CD14-positive monocyte (primary cell): ENCODE measurements at places on chromosomes 7 and 10.

GRCh38 chr10:79938728-79939406 is 10.0 kb downstream of the SFTPD start:
- DNase-seq: peak; percentile 96

GRCh38 chr7:87564296-87564963 is 36.3 kb downstream of the ABCB1 start:
- no peak for DNase-seq

GRCh38 chr7:143885951-143886350 is 16.0 kb downstream of the TCAF1 start:
- DNase-seq: no peak

- DNase-seq: peak; percentile 56
Observed at GRCh38 chr7:36286226-36286625, 103.4 kb upstream of the ANLN start.

GRCh38 chr10:73796766-73797165 is 11.4 kb downstream of the ZSWIM8 start:
- no peak for DNase-seq

GRCh38 chr10:16915300-16915699 is 98.1 kb upstream of the RSU1 start:
- peak; percentile 29 for DNase-seq

DNA sequence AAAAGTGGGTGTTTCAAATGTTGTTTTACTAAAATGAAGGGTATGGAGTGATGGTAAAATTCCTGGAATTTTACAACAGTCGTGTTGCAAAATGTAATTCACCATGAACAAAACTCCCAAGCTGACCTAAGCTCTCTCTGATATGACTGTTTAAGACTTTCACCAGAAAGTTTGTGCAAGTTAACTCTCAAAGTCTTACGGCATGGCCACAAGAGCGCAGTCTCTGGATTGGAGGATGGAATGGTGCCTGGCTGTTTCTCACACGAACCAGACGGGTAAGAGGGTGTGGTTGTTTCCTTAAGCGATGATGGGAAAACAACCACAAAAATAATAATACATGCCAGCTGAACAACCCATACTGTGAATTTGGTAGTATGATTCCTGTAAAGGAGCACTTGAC is 662.5 kb downstream of the KCNMA1 start:
- DNase-seq: no peak

DNA sequence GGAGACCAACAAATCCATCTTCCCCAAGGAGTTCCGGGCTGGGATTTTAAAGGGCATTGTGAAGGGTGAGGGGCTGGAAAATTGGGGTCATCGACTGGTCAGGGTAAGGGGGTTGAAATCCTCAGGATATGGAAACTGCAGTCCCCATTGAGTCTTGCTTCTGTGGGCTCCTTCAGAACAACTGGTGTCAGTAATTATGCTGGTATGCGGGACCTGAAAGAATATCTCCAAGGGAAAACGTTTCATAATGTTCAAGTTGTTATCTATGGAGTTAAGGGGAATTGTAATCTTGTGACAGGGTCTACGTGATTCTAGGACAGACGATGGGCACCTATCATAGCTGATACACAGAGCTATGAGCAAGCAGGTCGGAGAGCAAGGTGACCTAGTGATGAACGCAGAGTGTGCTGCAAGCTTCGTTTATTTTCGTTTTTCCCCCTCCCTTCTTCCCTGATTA is 494 bp upstream of the RHBDD2 start:
- DNase-seq: no peak

DNA sequence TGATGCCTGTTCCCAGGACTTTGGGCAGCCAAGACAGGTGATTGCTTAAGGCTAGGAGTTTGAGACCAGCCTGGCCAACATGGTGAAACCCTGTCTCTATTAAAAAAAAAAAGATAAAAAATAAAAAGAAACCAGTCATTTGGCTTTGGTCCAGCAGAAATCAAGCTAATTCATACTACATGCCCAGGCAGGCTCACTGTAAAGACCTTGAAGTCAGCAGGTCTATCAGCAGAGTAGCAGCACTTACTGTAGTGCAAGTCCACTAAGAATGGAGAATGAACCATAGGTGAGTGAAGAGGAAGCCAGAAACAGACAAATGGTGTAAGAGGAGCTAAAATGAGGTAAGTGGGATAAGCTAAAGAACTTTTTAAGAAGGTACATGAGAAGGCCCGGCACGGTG is 24.7 kb downstream of the PSPH start:
- no peak for DNase-seq

DNA sequence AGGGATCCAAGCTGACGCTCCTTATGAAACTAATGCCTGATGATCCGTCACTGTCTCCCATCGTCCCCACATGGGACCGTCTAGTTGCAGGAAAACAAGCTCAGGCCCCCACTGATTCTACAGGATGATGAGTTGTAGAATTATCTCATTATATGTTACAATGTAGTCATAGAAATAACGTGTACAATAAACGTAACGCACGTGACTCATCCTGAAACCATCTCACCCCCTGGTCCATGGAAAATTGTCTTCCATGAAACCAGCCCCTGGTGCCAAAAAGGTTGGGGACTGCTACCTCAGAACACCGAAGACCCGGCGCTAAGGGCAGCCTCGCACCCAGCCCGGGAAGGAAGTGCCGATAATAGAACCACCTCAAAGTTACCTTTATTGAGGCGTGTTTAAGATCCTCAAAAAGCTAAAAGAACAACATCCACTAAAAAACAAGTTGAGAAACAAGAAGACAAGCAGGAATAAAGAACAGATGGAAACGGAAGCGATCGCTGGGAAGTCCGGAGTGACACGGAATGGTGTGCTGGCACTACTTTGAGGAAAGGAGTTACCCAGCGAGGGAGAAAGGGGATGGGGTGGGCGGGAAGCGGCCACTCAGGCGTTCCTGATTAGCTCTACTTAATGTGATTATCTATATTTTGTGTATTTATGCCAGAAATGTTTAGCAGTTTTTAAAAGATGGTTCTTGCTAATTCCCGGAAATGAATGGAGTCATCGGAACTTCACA is 50.1 kb upstream of the PRKAR1B start:
- no peak for DNase-seq

- DNase-seq: no peak
Observed at GRCh38 chr10:123673198-123673597, 7.0 kb downstream of the GPR26 start.

- DNase-seq: no peak
Observed at GRCh38 chr7:78768859-78769258, 684.6 kb downstream of the MAGI2 start.

GRCh38 chr10:61986382-61986781 is 84.9 kb downstream of the ARID5B start:
- DNase-seq: no peak

- no peak for DNase-seq
Observed at GRCh38 chr7:8436965-8437364, 3.6 kb downstream of the NXPH1 start.

DNA sequence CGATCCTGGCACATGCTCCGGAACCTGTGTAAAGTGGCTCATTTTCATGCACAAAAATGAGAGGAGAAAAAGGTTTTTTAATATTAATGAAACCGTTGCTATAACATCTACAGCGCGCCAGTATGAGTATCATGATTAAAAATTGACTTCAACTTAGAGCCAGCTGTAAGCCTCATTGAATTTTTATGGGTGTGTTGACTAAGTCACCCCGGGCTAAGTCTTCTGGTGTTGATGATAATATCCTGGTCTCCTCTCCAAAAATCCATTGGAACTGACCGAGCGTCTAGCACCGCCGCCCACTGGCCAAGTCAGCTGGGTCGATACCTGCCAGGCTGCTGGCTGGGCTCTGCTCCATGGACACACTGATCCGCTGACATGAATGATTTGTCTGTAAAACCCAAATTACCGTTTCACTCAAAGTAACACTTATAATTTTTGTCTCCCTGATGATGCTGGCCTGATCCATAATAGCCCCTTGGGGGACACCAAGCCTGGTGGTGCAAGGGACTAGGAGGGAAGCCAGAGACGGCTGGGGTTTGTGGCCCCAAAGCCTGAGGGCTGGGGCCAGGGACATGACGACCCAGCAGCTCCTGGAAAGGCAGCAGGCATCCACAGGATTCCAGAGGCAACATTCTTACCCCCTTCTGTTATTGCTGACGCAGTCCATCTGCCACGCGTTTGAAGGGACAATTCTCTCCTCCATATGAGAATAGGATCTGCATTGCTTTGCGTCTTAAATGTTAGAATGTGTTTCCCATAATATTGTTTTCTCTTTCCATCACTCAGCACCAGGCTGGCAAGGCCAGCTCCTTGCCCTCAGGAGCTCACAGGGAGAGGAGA is 131.0 kb upstream of the PPP2R2D start:
- DNase-seq: no peak

DNA sequence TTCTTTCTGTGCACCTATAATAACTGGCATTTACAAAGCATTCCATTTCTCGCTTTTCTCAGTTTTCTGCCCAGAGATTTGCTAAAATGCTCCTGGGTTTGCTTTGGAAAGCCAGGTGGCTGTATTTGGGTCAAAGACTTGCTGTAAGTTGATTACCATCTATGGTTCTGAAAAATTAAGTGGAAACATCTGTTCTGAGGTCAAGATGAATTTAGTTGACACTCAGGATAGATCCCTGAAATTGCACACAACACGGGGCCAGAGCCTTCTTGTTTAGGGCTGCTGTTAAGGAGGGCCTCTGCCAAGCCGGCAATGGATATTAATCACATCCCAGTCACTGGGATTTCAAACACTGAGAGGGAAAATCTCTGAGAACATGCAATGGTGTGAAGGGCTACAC is 111.6 kb upstream of the GLI3 start:
- DNase-seq: no peak

- no peak for DNase-seq
Observed at GRCh38 chr10:131391936-131392335, 80.4 kb upstream of the TCERG1L start.

GRCh38 chr7:140348161-140348849 is 50.0 kb downstream of the SLC37A3 start:
- no peak for DNase-seq

DNA sequence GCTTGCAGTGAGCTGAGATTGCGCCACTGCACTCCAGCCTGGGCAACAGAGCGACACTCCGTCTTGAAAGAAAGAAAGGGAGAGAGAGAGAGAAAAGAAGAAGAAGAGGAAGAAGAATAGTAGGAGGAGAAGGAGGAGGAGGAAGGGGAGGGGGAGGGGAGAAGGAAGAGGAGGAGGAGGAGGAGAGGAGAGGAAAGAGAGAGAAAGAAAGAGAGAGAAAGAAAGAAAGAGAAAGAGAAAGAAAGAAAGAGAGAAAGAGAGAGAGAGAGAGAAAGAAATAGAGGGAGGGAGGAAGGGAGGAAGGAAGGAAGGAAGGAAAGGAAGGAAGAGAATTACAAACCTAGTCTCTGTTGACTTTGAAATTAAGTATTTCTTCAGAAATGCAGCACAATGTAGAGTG is 7.8 kb upstream of the SRPK2 start:
- DNase-seq: no peak

DNA sequence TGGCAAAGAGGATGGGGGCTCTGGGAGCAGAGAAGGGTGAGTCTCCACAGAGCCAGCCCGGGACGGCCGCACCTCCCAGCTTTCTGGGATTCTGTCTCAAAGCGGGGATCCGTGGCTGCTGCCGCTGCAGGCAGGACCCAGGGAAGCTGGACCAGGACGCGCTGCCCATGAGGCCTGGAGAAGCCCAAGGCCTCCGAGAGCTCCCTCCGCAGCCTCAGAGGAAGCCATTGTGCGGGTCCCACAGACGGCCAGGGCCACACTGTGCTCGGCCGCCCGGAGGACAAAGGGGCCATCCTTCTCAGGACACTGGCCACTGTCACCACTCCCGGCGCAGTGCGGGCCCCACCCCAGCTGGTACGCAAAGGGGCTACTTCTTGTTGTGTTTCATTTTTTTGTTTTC is 79.3 kb upstream of the PDGFA start:
- no peak for DNase-seq

DNA sequence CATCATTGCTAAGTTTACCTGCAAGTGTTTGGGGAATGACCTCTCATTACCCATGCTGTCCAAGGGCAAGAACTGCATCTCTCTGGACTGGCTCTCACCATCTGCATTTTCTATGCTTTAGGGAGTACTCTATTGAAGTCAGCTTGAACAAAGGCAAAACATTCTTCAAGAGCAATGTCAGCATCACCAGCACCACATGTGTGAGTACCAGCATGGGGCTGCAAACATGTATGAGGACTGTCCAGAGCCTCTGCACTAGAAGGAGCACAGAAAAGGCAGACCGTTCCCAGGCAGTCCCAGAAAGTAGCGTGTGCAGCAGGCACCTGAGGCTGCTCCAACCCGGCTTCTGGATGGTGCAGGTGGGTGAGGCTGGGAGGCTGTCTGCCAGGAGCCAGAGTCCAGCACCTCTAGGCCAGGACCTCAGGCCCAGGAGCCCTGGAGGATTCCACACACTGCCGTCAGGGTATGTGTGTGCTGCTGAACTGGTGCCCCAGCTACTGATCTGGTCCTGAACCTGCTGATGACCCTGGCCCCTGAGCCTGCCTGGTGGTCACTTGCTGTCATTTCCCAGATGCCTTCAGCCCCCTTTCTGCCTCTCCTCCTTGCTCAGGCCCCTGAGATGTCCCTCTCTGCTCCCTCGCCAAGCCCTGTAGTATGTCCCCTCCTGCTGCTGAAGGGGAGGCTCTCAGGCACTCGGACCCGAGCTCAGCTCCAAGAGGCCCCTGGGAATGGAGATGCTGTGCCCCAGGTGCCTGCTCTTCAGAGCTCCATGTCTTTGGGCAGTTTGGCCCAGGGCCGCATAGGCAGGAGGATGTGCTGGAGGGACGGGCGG is 20.7 kb downstream of the ANTXRL start:
- no peak for DNase-seq

- no peak for DNase-seq
Observed at GRCh38 chr7:1564603-1565022, 5.2 kb downstream of the PSMG3 start.

DNA sequence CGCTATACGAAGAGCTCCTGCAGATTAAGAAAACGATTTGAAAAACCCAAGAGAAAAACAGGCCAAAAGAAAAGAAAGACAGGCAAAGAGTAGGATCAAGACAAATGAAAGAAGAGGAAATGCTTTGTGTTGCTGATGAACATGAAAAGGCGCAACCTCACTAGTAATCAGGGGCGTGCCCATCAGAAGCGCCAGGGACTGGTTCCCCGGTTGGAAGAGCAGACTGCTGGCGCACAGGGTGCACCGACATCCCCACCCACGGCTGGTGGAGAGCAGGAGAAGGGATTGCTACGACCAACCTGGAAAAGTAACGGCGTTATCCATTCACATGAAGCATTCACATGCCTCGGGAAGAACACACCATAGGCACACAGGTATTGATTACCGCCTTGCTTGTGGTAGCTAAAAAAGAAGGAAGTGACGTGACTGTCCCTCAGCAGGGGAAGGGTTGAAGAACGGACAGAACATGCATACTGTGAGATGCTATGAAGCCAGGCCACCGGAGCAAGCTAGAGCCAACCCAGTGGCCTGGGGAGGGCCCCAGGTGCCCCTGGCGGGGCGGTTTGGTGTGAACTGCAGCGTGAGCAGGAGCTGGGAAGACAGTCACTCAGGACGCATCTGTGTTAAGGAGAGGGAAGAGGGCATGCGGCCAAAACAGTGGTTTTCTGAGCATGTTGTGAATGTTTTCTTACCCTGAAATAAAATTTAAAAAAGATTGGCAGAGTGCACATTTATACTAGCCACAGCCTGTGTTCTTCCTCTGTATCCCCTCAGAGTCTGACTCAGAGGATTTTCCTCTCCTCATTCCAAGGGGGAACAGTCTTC is 18.3 kb downstream of the AGAP3 start:
- no peak for DNase-seq
